Neural cell (in vitro differentiated cells): ENCODE measurements at places on chromosomes 2 and 18. TPM values are rescaled to one million over a fixed set of nuclear protein-coding genes. Genes with fewer than 3 reads are reported as not detected.

Gene AMMECR1L
- 19.5 and 23.3 TPM in 2 replicates for polyA plus RNA-seq

Gene GAD1
- polyA plus RNA-seq, result 56.3 and 66.4 TPM in 2 replicates

Gene GREB1
- polyA plus RNA-seq, result 17.2 and 24.5 TPM in 2 replicates

Gene SNRPD1
- 51.1 and 68.2 TPM in 2 replicates for polyA plus RNA-seq

Gene RNF152
- polyA plus RNA-seq, result 22.9 and 31.1 TPM in 2 replicates

Gene TMEM200C
- polyA plus RNA-seq, result 7.9 and 8.2 TPM in 2 replicates

Gene TEKT4
- polyA plus RNA-seq, result not detected in 2 replicates

Gene C1QL2
- not detected in 2 replicates for polyA plus RNA-seq

Gene KIF5C
- polyA plus RNA-seq, result 515 and 527 TPM in 2 replicates

Gene TET3
- 18.2 and 19.6 TPM in 2 replicates for polyA plus RNA-seq

Gene AMER3
- 19.2 and 22.7 TPM in 2 replicates for polyA plus RNA-seq

Gene FOXD4L1
- 0.82 and 1.6 TPM in 2 replicates for polyA plus RNA-seq

Gene B3GNT7
- 0.06 and 0.67 TPM in 2 replicates for polyA plus RNA-seq

Gene LTBP1
- polyA plus RNA-seq, result 1.8 and 3.4 TPM in 2 replicates

Gene PRSS56
- 0.16 TPM in 1 of 2 replicates, not detected in the other for polyA plus RNA-seq

Gene GEN1
- polyA plus RNA-seq, result 9.3 and 9.4 TPM in 2 replicates

Gene SRD5A2
- polyA plus RNA-seq, result 0.11 and 0.26 TPM in 2 replicates

Gene C2orf78
- polyA plus RNA-seq, result not detected in 2 replicates

Gene AGXT
- polyA plus RNA-seq, result not detected in 2 replicates

Gene NETO1
- 0.16 and 0.45 TPM in 2 replicates for polyA plus RNA-seq
